ENCODE measurements at places on chromosomes 1 and 21. TPM values are rescaled to one million over a fixed set of nuclear protein-coding genes. Genes with fewer than 3 reads are reported as not detected.

DNA sequence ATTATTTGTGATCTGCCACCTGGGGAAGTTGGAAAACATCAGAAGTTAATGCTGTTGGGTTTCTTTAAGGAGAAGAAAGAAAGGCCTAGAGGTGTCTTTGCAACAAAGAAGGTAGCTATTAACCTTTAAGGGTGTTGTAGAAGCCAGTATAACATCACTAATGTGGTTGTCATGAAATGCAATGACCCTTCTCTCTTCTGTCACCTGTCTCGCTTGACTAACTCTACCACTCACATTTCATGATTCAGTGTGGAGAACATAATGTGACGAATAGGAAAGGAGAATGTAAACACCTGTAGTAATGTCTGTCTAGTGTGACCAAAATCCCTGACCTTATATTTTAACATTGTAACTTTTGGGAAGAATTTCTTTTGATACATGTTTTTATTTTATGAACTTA lies 211.7 kb upstream of the UBE2U start:
- no peak for DNase-seq

GRCh38 chr1:90717356-90717664 lies 208 bp upstream of the BARHL2 start:
- DNase-seq, result no peak

DNA sequence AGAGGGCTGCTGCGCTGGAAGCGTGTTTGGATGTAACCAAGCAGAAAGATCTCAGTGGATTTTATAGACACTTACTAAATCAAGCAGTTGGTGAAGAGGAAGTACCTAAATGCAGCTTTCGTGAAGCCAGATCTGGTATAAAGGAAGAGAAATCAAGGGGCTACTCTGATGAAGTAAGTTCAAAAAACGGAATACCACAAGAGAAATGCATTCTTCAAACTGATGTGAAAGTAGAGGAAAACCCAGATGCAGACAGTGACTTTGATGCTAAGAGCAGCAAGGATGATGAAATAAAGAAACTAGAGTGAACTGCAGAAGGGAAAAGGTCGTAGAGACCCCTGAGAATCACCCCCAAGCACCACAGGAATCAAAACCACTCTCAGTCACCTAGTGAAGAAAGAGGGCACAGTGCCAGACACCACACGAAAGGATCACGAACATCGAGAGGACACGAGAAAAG lies 40.8 kb upstream of the NEXN start:
- DNase-seq, result no peak

- DNase-seq, result no peak
Measured at GRCh38 chr1:108717774-108718316, 5.1 kb downstream of the FNDC7 start.

The CYP4A22 gene
- not detected for polyA plus RNA-seq

The TMIGD3 gene
- 0.24 TPM for polyA plus RNA-seq

The GPR37L1 gene
- polyA plus RNA-seq, result not detected

The PHTF1 gene
- polyA plus RNA-seq, result 26.3 TPM

The DLGAP3 gene
- polyA plus RNA-seq, result 0.03 TPM

The TRIM46 gene
- 9.5 TPM for polyA plus RNA-seq

The XCL1 gene
- polyA plus RNA-seq, result not detected

The FCGR1A gene
- not detected for polyA plus RNA-seq

The LCE6A gene
- polyA plus RNA-seq, result not detected
